ENCODE measurements at places on chromosomes 5 and 9. TPM values are rescaled to one million over a fixed set of nuclear protein-coding genes. Genes with fewer than 3 reads are reported as not detected.

MRRF gene
- total RNA-seq: 39.1 TPM

HAVCR1 gene
- total RNA-seq: not detected

RANBP17 gene
- total RNA-seq: 2.7 TPM

DNA sequence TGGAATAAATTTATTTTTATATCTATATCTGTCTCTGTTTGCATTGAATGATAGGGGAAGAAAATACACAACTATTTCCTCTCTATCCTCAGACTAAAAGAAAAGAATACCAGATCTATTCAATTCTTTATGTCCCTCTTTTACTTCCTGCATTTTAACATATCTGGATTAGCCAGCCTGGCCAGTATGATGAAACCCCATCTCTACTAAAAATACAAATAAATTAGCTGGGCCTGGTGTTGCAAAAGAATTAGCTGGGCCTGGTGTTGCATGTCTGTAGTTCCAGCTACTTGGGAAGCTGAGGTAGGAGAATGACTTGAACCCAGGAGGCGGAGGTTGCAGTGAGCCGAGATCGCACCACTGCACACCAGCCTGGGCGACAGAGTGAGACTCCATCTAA is 182.0 kb downstream of the LURAP1L start:
- DNase-seq: no peak

GRCh38 chr9:17695482-17695881 is 116.6 kb downstream of the SH3GL2 start:
- no peak for DNase-seq

GRCh38 chr9:752681-753200 is 88.8 kb upstream of the DMRT1 start:
- no peak for DNase-seq

GRCh38 chr9:21060919-21061561 is 16.7 kb downstream of the IFNB1 start:
- DNase-seq: no peak

NAIP gene
- 5.5 TPM for total RNA-seq

GDA gene
- 3.1 TPM for total RNA-seq

PLAC8L1 gene
- total RNA-seq: not detected

GRCh38 chr9:136244122-136244968 is 1.3 kb downstream of the QSOX2 start:
- no peak for DNase-seq

EXD3 gene
- total RNA-seq: 6.8 TPM

DNA sequence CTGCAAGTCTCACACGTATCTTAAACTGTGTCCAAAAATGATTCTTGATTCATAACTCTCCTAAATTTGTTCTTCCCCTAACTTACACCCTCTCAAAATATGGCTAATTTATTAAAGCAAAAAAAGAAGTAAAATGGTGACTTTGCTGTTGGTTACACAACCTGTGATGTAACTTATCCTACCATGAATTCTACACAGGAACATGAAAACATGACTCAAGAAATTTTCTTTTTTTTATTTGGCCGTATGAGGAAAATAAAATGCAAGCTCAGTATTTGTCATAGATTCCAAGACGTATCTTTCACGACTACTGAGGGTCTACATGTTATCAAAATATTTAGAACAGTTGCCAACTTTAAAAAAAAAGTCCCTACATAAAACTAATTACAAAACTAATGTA is 9.2 kb downstream of the LIFR start:
- no peak for DNase-seq

Data from Right ventricle myocardium inferior (tissue), 1 donor.